ENCODE measurements at places on chromosomes 6 and 20. TPM values are rescaled to one million over a fixed set of nuclear protein-coding genes. Genes with fewer than 3 reads are reported as not detected.

Gene KCNS1
- 0.97 TPM for total RNA-seq

Gene TSHZ2
- total RNA-seq, result 7.6 TPM

Gene IL17A
- not detected for total RNA-seq

Gene MCCD1
- not detected for total RNA-seq

Gene CST4
- not detected for total RNA-seq

Gene GPLD1
- 1.7 TPM for total RNA-seq

DNA sequence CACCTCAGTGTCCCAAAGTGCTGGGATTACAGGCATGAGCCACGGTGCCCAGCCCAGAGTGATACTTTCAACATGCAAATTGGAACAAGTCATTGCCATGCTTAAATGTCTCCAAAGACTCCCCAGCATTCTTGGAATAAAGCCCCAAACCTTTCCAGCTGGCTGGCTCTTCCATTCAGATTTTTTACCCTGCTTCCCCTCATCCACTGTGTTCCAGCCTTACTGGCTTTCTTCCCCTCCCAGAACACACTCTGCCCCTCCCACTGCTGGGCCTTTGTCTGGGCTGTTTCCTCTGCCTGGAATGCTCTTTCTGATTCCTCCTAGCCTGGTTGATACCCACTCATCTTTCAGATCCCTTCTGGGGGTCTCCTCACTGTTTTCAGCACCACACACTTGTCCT, 40.1 kb upstream of the NNAT start:
- H3K36me3 ChIP-seq, result no peaks in the 10 kb centered on the region
- no peaks in the 10 kb centered on the region for H3K27me3 ChIP-seq
- no peak for DNase-seq
- H3K27ac ChIP-seq, result no peak overlapping the region

GRCh38 chr6:136226027-136226673, 24.0 kb downstream of the MTFR2 start:
- H3K4me3 ChIP-seq, result peak overlapping the region; percentile 7
- peak; percentile 66 for DNase-seq
- H3K36me3 ChIP-seq, result no peaks in the 10 kb centered on the region
- no peaks in the 10 kb centered on the region for H3K27me3 ChIP-seq

DNA sequence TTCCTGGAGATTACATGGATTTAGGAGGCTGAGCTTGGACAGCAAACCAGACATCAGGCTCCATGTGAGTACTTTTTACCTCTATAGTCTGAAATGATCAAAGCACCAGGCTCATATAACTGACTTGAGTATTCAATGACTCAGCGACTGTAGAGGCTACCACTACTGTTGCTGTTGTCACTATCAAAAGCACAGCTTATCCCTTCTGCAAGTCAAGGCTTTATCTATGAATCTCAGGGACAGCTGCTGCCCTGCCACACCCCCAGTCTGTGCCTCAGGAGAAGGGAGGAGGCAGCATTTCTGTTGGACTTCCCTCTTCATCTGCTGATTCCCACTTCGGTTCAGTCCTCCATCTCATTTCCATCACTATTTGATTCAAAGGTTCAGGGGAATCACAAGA, 80.5 kb upstream of the CNR1 start:
- H3K4me1 ChIP-seq, result no peaks in the 10 kb centered on the region
- no peak overlapping the region for H3K27ac ChIP-seq
- no peaks in the 10 kb centered on the region for H3K27me3 ChIP-seq

DNA sequence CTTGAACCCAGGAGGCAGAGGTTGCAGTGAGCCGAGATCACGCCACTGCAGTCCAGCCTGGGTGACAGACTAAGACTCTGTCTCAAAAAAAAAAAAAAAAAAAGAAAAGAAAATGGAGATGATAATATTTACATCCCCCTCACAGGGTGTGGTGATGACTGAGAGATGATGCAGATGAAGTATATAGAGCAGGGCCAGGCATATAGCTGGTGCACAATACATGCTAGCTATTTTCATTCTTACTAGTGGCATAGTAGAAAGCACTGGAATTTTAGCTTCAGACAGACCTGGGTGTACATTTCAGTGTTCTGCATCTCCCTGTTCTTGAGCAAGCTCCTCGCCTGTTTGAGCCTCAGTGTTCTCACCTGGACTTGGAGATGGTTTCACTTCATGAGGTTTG, 36.9 kb downstream of the CEBPB start:
- H3K27ac ChIP-seq, result no peak overlapping the region
- DNase-seq, result no peak
- H3K27me3 ChIP-seq, result no peaks in the 10 kb centered on the region
- peaks cover 74% of the 10 kb centered on the region for H3K4me1 ChIP-seq
- no peak overlapping the region for H3K4me3 ChIP-seq
- H3K36me3 ChIP-seq, result no peaks in the 10 kb centered on the region

DNA sequence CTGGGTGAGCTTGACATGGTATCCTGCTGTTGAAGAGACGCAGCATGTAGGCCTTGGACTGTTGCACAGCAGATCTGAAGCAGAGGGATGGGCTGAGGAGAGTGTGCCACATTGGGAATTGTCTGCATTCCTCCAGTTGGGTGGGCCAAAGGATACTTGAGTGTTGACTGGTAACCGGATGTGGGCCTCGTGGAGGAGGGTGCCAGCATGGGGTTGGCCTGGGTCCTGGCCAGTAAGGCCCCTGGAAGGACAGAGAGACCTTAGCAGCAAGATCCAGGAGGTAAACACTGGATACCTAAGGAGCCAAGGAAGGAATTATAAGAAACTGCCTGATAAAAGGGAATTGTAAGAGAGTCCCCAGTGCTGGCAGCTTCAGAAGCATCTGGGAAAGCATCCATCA, 76.9 kb downstream of the FIG4 start:
- no peaks in the 10 kb centered on the region for H3K27me3 ChIP-seq
- H3K4me3 ChIP-seq, result no peak overlapping the region
- DNase-seq, result no peak
- no peaks in the 10 kb centered on the region for H3K4me1 ChIP-seq

DNA sequence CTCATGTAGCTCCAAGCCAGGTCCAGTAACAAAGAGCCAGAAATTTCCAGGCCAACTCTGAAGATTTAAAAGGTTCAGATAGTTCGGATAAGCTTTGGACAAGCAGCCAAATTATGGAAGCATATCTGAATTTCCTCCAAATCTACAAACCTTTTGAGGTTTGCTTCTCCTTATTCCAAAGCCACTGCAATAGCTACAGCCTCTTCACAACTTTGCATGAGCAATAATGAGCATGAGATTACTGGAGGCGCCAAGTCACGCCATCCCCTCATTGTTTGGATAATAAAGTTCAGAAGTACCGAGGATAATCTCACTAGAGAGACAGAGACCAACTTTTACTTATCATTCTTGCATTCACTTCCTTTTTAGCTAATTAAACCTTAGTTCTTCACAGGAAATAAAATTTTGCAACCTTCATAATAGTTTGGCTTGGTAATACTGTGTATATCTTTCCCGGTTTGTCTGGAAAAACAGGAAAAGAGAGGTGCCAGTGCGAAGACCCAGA, 329.6 kb upstream of the RSPO3 start:
- H3K4me1 ChIP-seq, result no peaks in the 10 kb centered on the region
- H3K4me3 ChIP-seq, result no peak overlapping the region

- H3K4me3 ChIP-seq, result no peak overlapping the region
- H3K36me3 ChIP-seq, result peaks cover 19% of the 10 kb centered on the region
- H3K27me3 ChIP-seq, result no peaks in the 10 kb centered on the region
- H3K4me1 ChIP-seq, result peaks cover 25% of the 10 kb centered on the region
- DNase-seq, result no peak
- no peak overlapping the region for H3K27ac ChIP-seq
Observed at GRCh38 chr6:41581381-41581991, 35.3 kb downstream of the FOXP4 start.

- DNase-seq, result no peak
- no peak overlapping the region for H3K4me3 ChIP-seq
- no peaks in the 10 kb centered on the region for H3K27me3 ChIP-seq
- peak overlapping the region; percentile 27 for H3K27ac ChIP-seq
Observed at GRCh38 chr6:56348578-56348977, 101.2 kb upstream of the COL21A1 start.

DNA sequence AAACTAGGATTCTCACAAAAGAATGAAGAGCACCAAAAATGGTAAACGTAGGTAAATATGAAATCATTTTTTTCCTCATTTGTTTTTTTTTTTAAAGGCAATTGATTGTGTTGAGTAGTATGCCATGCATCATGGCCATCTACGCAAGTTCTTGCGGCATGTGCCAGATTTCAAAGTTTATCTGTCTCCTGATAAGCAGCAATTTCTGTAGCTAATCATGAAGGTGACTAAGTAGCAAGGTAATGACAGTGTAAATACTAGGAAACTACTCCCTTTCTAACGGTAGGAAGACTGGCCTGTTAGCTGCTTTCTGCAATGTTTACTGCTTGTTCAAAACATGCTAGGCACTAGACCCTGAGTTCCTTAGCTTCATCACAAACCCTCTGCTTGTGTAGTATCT, 13.4 kb upstream of the LY86 start:
- DNase-seq, result no peak
- no peaks in the 10 kb centered on the region for H3K4me1 ChIP-seq
- no peaks in the 10 kb centered on the region for H3K36me3 ChIP-seq
- H3K4me3 ChIP-seq, result no peak overlapping the region
- H3K27ac ChIP-seq, result no peak overlapping the region

- no peaks in the 10 kb centered on the region for H3K36me3 ChIP-seq
- no peak overlapping the region for H3K27ac ChIP-seq
- no peaks in the 10 kb centered on the region for H3K4me1 ChIP-seq
- DNase-seq, result no peak
Observed at GRCh38 chr6:147640606-147641005, 132.1 kb downstream of the SAMD5 start.

- no peak overlapping the region for H3K4me3 ChIP-seq
- no peak overlapping the region for H3K27ac ChIP-seq
- no peaks in the 10 kb centered on the region for H3K36me3 ChIP-seq
- no peak for DNase-seq
- H3K4me1 ChIP-seq, result no peaks in the 10 kb centered on the region
- no peaks in the 10 kb centered on the region for H3K27me3 ChIP-seq
Observed at GRCh38 chr6:82588020-82588419, 224.4 kb downstream of the TPBG start.

DNA sequence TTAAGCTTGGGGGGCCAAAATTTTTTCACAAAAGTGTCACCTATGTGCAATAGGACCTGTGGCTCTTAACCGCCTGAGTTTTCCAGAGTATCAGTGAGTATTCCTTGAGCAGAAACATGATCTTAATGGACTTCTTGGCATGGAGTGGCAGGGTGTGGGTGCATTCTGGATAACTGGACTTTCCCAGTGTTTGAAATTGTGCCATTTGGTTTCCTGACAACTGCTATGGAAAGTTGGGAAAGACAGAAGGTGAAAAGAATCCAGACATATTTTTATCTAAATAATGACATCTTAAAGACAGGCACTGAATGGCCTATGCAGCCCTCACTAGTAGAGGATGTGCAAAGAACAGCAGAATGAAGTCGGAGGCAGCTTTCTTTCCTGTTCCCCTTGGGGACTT, 34.3 kb upstream of the ADTRP start:
- no peaks in the 10 kb centered on the region for H3K27me3 ChIP-seq
- H3K4me1 ChIP-seq, result no peaks in the 10 kb centered on the region
- H3K27ac ChIP-seq, result no peak overlapping the region
- H3K4me3 ChIP-seq, result no peak overlapping the region

DNA sequence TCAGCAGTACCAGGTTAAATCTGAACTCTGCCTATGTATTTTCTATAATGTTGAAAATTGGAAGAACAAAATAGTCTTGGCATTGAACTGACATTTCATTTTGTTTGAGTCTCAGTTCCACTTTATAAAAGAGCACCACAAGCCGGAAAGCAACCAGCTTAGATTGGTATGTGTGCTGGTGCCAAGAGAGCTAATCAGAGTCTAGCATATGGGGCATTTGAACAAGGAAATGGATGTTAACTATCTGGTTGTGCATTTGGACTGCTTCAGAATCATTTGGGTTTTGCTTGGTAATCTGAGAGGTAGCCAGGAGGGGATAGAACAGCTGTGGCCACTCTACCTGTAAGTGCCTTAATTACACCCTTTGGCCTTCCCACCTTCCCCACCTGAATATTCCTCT, 184.8 kb downstream of the GRIK2 start:
- no peak overlapping the region for H3K27ac ChIP-seq
- no peaks in the 10 kb centered on the region for H3K36me3 ChIP-seq
- no peak overlapping the region for H3K4me3 ChIP-seq
- no peaks in the 10 kb centered on the region for H3K27me3 ChIP-seq
- H3K4me1 ChIP-seq, result no peaks in the 10 kb centered on the region

DNA sequence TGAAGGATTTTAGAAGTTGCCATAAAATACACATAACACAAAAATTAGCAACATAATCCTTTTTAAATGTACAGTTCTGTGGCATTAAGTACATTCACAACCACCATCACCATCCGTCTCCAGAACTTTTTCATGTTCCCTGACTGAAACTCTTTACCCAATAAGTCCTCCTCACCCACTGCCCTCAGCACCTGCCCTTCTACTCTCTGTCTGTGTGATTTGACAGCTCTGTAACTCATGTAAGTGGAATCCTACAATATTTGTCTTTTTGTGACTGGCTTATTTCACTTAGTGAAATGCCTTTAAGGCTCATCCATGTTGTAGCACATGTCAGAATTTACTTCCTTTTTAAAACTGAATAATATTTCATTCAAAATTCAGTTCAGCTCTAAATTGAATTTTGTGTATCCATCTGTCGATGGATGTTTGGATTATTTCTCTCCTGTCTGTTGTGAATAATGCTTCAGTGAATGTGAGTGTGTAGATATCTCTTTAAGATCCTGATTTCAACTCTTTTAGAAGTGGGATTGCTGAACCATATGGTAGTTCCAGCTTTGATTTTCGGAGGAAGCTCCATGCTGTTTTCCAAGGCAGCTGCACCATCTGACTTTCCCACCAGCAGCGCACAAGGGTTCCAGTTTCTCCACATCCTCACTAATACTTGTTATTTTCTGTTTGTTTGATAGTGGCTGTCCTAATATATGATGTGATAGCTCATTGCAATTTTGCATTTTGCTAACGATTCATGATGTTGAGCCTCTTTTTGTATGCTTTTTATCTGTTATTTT, 4.2 kb downstream of the ENTPD6 start:
- H3K27ac ChIP-seq, result no peak overlapping the region
- H3K4me3 ChIP-seq, result no peak overlapping the region
- H3K27me3 ChIP-seq, result no peaks in the 10 kb centered on the region
- H3K4me1 ChIP-seq, result peaks cover 4% of the 10 kb centered on the region
- no peak for DNase-seq
- no peaks in the 10 kb centered on the region for H3K36me3 ChIP-seq
